ENCODE measurements at places on chromosomes 5 and 9. TPM values are rescaled to one million over a fixed set of nuclear protein-coding genes. Genes with fewer than 3 reads are reported as not detected.

DNA sequence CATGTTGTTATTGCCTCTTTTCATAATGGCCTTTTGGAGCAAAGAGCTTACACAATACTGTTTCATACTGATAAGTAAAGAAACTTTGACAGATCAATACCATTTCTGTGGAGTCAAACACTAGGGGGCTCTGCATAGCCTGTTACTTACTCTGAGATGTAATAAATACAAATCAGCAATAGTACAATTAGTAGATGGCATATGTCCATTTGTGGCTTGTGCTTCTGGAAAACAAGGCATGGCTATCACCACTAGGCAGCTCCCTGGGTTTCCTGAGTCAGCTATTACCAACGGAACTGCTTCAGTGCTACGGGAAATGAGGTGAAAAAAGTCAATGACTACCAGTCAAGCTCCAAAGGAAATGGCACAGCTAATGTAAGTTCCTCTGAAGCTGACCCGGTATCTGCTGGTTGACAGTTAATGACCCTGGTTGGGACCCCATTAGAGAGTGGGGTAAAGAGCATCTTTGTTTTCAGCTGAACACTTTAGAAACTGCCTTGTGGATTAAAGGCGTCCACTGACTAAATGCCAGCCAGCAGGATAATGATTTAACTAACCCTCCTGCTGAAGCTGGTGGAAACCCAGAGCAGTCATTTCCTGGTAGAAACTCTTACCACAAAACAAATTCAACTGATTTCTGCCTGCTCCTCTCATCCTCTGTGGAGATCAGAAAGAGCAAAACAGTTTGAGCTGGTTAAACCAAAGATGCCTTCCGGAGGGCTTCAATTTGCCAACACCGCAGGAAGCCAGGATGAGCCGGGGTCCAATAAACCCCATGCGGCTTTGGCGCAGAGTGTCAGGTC lies 69.0 kb upstream of the FAM169A start:
- H3K27ac ChIP-seq = peak overlapping the region; percentile 31
- H3K36me3 ChIP-seq = no peaks in the 10 kb centered on the region
- no peaks in the 10 kb centered on the region for H3K4me1 ChIP-seq
- no peak for DNase-seq
- no peaks in the 10 kb centered on the region for H3K27me3 ChIP-seq
- H3K4me3 ChIP-seq = no peak overlapping the region

GRCh38 chr5:139709582-139710318 lies 61.6 kb downstream of the CXXC5 start:
- peak overlapping the region; percentile 59 for H3K4me3 ChIP-seq
- H3K27ac ChIP-seq = peak overlapping the region; percentile 71
- H3K27me3 ChIP-seq = no peaks in the 10 kb centered on the region
- DNase-seq = no peak
- peaks cover 8% of the 10 kb centered on the region for H3K4me1 ChIP-seq

GRCh38 chr5:20166456-20166855 lies 178.5 kb upstream of the CDH18 start:
- no peaks in the 10 kb centered on the region for H3K36me3 ChIP-seq
- no peak for DNase-seq
- no peaks in the 10 kb centered on the region for H3K27me3 ChIP-seq
- no peak overlapping the region for H3K27ac ChIP-seq

GRCh38 chr9:29209748-29210291 lies 1636.5 kb upstream of the C9orf72 start:
- H3K4me1 ChIP-seq = no peaks in the 10 kb centered on the region
- no peak overlapping the region for H3K27ac ChIP-seq
- H3K4me3 ChIP-seq = no peak overlapping the region
- DNase-seq = no peak
- no peaks in the 10 kb centered on the region for H3K36me3 ChIP-seq

DNA sequence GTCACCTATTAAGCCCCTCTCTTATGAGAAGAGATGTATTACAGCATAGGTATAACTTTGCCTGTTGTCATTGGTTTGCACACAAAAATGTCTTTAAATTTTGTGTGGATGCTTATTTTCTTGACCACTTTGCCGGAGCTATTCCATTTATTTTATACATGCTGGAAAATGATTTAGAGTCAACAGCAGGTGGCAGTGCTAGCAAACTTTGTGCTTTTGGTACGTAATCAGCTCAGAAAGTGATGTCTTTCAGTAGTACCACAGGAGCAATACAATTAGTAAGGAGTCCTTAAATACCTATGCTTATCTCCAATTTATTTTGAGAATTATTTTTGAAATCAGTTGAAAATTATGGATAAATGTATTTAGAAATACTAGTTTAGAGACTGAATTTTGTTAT lies 19.8 kb upstream of the NUDT12 start:
- H3K27ac ChIP-seq = no peak overlapping the region
- no peaks in the 10 kb centered on the region for H3K36me3 ChIP-seq
- H3K27me3 ChIP-seq = no peaks in the 10 kb centered on the region
- no peaks in the 10 kb centered on the region for H3K4me1 ChIP-seq
- H3K4me3 ChIP-seq = no peak overlapping the region
- no peak for DNase-seq

- H3K27me3 ChIP-seq = no peaks in the 10 kb centered on the region
- DNase-seq = no peak
- no peak overlapping the region for H3K4me3 ChIP-seq
- H3K27ac ChIP-seq = no peak overlapping the region
- H3K4me1 ChIP-seq = no peaks in the 10 kb centered on the region
Observed at GRCh38 chr9:75238311-75238976, 150.1 kb downstream of the OSTF1 start.

DNA sequence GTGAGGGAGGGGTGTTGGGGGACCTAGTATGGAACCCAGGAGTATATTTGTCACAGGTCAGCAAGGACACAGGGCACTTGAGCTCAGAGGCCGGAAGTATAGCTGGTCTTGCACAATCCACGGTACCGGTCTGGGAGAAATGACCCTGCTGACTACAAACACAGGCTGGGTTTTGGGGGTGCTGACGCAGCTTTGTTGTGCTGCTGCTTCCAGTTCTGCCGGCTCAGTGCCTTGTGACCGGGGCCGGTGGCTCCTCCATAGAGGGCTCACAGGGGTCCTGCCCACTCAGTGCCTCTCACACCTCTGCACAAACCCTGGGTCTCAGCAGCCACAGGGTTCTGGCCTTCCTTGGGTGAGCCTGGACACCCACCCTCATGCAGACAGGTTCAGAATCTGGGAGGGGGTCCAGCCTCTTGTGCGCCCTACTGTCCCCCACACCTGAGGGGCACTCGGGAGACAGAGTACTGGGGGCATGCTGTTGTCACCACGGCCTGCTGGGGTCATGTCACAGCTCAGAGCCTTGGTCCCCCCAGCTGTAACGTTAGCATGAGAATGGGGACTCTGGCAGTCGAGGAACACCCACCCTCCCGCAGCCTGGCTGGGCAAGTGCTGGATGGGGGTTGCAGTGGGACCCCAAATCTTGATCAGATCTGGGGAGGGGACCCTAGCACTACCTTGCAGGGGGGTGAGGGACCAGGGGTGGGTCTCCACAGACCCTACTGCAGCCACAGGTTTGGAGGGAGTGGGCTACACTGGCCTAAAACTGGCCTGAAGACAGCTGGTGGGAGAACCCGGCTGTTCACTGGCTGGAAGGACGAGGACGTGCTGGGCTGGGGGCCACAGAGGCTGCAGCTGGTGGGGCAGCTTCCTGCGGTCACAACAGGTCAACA lies 17.7 kb downstream of the NINJ1 start:
- peak overlapping the region; percentile 63 for H3K27ac ChIP-seq
- H3K4me1 ChIP-seq = peaks cover 22% of the 10 kb centered on the region
- peak; percentile 76 for DNase-seq
- H3K4me3 ChIP-seq = no peak overlapping the region

DNA sequence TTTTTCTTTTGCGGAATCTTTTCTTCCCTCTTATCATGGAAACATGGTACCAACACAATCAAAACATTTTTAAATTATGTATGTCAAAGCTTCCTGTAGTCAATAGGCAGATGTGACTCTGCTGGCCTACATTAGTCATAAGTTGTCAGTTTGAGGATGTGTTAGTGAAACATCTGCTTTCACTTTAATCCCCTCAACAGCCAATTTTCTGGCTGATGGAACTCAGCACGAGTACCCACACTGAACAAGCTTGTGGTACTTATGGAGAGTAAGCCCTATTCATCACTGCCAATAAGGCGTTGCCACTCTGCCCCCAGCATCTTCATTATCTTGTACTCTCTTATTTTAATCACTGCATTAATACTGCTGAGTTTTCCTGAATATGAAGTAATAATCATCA lies 1034.4 kb downstream of the CDH9 start:
- no peaks in the 10 kb centered on the region for H3K27me3 ChIP-seq
- no peaks in the 10 kb centered on the region for H3K4me1 ChIP-seq
- no peak for DNase-seq
- H3K36me3 ChIP-seq = no peaks in the 10 kb centered on the region
- H3K4me3 ChIP-seq = no peak overlapping the region

DNA sequence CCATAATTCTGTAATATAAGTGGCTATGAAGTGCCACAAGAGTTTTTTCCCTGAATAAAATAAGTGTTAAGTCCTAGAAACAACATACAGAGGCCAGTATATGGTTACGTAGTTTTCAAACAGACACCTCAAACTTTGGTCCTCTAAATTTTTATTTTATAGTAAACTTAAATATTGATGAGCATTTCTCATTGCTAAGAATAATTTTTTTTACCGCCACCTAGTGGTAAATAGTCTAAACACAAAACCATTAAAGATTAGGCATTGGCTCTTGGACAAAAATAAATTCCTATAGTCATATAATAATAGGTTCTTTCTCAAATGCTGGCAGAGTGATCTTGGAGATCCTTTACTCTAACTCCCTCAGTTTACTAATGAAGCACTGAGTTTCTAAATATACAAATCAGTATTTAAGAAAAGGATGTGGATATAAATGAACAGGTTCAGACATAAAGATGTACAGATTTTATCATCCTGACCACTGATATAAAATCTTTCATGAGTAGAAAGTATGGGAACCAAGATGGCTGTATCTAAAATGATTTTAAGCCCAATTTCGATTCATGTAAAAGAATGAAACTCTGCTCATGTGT lies 136.2 kb downstream of the FANCC start:
- H3K27me3 ChIP-seq = no peaks in the 10 kb centered on the region
- H3K36me3 ChIP-seq = no peaks in the 10 kb centered on the region
- no peak for DNase-seq
- H3K4me3 ChIP-seq = no peak overlapping the region
- H3K4me1 ChIP-seq = no peaks in the 10 kb centered on the region

GRCh38 chr5:131282235-131282634 lies 18.4 kb downstream of the CDC42SE2 start:
- H3K27ac ChIP-seq = no peak overlapping the region
- H3K4me1 ChIP-seq = peaks cover 4% of the 10 kb centered on the region
- H3K4me3 ChIP-seq = no peak overlapping the region
- no peaks in the 10 kb centered on the region for H3K36me3 ChIP-seq

GRCh38 chr5:58926541-58926935 lies 343.7 kb downstream of the RAB3C start:
- no peak for DNase-seq
- H3K27ac ChIP-seq = peak overlapping the region; percentile 97
- no peak overlapping the region for H3K4me3 ChIP-seq
- H3K27me3 ChIP-seq = no peaks in the 10 kb centered on the region
- H3K4me1 ChIP-seq = peaks cover 15% of the 10 kb centered on the region
- H3K36me3 ChIP-seq = no peaks in the 10 kb centered on the region

GRCh38 chr5:14953075-14953607 lies 81.6 kb upstream of the ANKH start:
- no peak for DNase-seq
- no peaks in the 10 kb centered on the region for H3K27me3 ChIP-seq

- H3K4me3 ChIP-seq = no peak overlapping the region
- H3K27ac ChIP-seq = no peak overlapping the region
- H3K36me3 ChIP-seq = no peaks in the 10 kb centered on the region
- DNase-seq = no peak
- no peaks in the 10 kb centered on the region for H3K27me3 ChIP-seq
- no peaks in the 10 kb centered on the region for H3K4me1 ChIP-seq
Observed at GRCh38 chr5:157839157-157839795, 19.7 kb downstream of the CLINT1 start.

DNA sequence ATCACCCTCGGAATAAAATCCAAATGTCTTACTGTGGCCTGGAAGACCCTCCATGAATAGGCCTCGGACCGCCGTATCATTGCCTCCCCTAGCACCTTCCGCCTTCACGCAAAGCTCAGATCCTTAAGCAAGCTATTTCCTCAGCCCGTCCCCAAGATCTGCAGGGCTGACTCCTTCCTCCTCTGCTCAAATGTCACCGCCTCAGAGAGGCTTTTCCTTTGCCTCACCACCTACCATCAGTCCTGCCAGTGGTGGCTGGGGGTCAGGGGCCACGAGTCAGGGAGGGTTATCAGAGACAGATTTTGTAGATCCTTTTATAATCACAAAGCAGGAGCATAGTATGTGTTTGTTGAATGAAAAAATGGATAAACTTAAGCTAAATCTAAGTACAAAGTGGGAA lies 74.4 kb upstream of the KIF2A start:
- no peaks in the 10 kb centered on the region for H3K27me3 ChIP-seq
- no peak for DNase-seq
- no peaks in the 10 kb centered on the region for H3K36me3 ChIP-seq

DNA sequence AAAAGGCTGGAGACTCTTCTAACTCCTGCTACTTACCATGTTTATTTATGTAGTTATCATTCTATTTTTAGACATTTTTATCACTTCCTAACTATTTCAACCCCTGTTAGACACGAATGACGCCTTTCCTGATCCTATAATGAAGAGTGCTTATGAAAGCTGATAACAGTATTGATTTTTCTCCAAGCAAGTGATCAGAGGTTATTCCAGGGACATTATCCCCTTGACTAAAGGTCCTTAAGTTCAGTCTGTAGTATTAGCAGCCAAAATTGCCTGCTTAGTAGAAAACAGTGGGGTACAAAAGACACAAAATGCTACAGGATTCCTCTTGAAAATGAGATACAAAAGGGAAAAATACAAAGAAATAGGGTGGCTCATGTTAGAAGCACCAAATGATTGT lies 235.6 kb downstream of the DNAH5 start:
- H3K36me3 ChIP-seq = no peaks in the 10 kb centered on the region
- no peaks in the 10 kb centered on the region for H3K27me3 ChIP-seq
- no peak overlapping the region for H3K4me3 ChIP-seq

DNA sequence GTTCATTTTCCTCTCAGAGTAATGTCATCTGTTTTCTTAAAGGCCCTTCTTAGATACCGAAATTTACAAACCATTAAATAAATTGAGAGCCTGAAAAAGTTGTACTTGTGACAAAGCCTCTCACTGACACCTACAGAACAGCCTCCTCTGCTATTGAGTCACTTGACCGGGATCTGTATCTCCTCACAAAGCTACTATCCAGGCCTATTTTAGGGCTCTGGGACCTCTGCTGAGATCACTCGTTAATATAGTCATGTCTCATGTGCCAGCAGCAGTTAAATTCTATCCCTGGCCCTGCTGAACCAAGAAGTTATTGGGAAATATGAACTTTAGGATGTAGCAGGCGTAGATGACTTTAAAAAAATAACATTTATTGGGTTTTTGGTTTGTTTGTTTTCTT lies 31.1 kb downstream of the FBXO38 start:
- peaks cover 97% of the 10 kb centered on the region for H3K36me3 ChIP-seq
- H3K4me1 ChIP-seq = no peaks in the 10 kb centered on the region
- no peak overlapping the region for H3K27ac ChIP-seq

The TMEM252 gene
- not detected for total RNA-seq

The YTHDC2 gene
- 8.3 TPM for total RNA-seq

The SYNPO gene
- total RNA-seq = 128 TPM

The NR4A3 gene
- total RNA-seq = 21.3 TPM

Measured in ascending aorta (tissue), 2 donors.